ENCODE measurements at places on chromosomes 13 and 19. TPM values are rescaled to one million over a fixed set of nuclear protein-coding genes. Genes with fewer than 3 reads are reported as not detected.

Gene GTPBP3
- total RNA-seq = 127 TPM

Gene ZFR2
- total RNA-seq = not detected

Gene IFNL1
- not detected for total RNA-seq

Gene CEACAM21
- total RNA-seq = not detected

Gene NTN5
- not detected for total RNA-seq

Gene ELOF1
- 36.6 TPM for total RNA-seq

Gene RYR1
- total RNA-seq = 1.0 TPM

- no peak overlapping the region for H3K27ac ChIP-seq
- H3K4me3 ChIP-seq = no peak overlapping the region
- no peaks in the 10 kb centered on the region for H3K4me1 ChIP-seq
- H3K36me3 ChIP-seq = no peaks in the 10 kb centered on the region
- DNase-seq = no peak
Measured at GRCh38 chr13:107079423-107080049, 511.6 kb upstream of the ARGLU1 start.

- no peaks in the 10 kb centered on the region for H3K36me3 ChIP-seq
- DNase-seq = no peak
- H3K4me3 ChIP-seq = no peak overlapping the region
- no peak overlapping the region for H3K27ac ChIP-seq
- no peaks in the 10 kb centered on the region for H3K4me1 ChIP-seq
- no peaks in the 10 kb centered on the region for H3K27me3 ChIP-seq
Measured at GRCh38 chr13:32446220-32446619, 18.3 kb upstream of the N4BP2L1 start.

DNA sequence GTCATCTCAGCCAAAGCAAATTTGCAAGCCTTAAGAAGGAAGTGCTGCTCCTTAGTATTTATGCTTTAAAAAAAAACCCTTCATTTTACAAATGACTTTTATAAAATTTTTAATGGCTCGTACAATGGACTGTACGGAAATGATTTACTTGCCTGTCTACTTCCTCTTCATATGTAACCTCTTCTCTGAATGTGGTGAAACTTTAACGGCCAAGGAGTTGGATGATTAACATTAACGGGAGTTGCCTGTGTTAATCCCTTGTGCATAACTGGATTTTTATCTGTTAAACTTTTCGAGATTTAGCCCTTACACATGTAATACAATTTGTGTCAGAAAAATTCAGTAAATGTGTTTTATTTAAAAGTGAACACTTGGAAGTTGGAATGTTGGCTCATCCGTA lies 429.4 kb downstream of the TBC1D4 start:
- DNase-seq = no peak
- no peaks in the 10 kb centered on the region for H3K36me3 ChIP-seq
- H3K27me3 ChIP-seq = no peaks in the 10 kb centered on the region
- H3K4me3 ChIP-seq = no peak overlapping the region
- peaks cover 3% of the 10 kb centered on the region for H3K4me1 ChIP-seq
- H3K27ac ChIP-seq = peak overlapping the region; percentile 65

DNA sequence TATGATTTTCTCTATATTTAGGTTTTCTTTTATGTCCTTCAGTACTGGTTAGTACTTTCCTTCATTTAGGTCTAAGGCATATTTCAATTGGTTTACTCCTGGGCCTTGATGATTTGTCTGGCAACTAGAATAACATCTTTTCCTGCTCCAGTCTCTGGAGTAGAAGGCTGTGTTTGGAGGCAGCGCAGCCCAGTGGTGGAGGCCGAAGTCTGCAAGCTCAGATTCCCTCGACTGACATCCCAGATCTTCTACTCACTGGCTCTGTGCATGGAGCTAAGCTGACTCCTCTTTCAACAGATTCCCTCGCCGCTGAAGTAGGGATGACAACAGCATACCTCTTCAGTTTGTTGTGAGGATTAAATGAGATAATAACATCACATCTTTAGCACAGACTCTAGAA lies 141.0 kb downstream of the RAP2A start:
- H3K4me3 ChIP-seq = no peak overlapping the region
- H3K27me3 ChIP-seq = no peaks in the 10 kb centered on the region
- no peaks in the 10 kb centered on the region for H3K36me3 ChIP-seq
- H3K27ac ChIP-seq = no peak overlapping the region
- no peaks in the 10 kb centered on the region for H3K4me1 ChIP-seq

DNA sequence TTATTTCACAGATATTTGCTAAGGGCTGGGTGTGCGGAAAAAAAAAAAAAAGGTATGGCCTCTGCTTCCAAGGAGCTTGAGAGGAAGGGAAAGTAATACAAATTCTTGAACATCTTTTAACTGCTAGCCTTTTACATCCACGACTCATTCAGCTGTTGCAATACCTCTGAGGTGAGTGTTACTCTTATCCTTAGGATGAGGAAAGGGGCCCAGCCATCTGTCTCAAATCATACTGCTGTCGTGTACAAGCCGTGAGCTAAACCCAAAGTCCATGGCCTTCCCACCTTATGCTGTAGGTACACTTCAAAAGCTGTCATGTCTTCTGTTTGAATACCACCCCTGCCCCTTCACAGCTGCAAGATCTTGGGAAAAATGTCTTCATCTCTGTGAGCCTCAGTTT lies 146.8 kb downstream of the KCNRG start:
- H3K36me3 ChIP-seq = no peaks in the 10 kb centered on the region
- no peak for DNase-seq
- H3K27me3 ChIP-seq = no peaks in the 10 kb centered on the region

GRCh38 chr13:112849500-112849899 lies 119.5 kb upstream of the MCF2L start:
- H3K27me3 ChIP-seq = no peaks in the 10 kb centered on the region
- H3K4me3 ChIP-seq = no peak overlapping the region
- DNase-seq = peak; percentile 28
- peaks cover 7% of the 10 kb centered on the region for H3K36me3 ChIP-seq
- no peak overlapping the region for H3K27ac ChIP-seq
- no peaks in the 10 kb centered on the region for H3K4me1 ChIP-seq

- no peak overlapping the region for H3K4me3 ChIP-seq
- H3K27me3 ChIP-seq = no peaks in the 10 kb centered on the region
- peaks cover 3% of the 10 kb centered on the region for H3K36me3 ChIP-seq
- H3K4me1 ChIP-seq = peaks cover 10% of the 10 kb centered on the region
- DNase-seq = peak; percentile 92
Measured at GRCh38 chr13:112885782-112886268, 83.2 kb upstream of the MCF2L start.

GRCh38 chr13:92727118-92727517 lies 499.5 kb upstream of the GPC6 start:
- H3K27me3 ChIP-seq = no peaks in the 10 kb centered on the region
- H3K4me3 ChIP-seq = no peak overlapping the region
- DNase-seq = no peak
- H3K4me1 ChIP-seq = no peaks in the 10 kb centered on the region
- H3K36me3 ChIP-seq = no peaks in the 10 kb centered on the region
- no peak overlapping the region for H3K27ac ChIP-seq

- H3K4me3 ChIP-seq = no peak overlapping the region
- no peaks in the 10 kb centered on the region for H3K36me3 ChIP-seq
- H3K27me3 ChIP-seq = no peaks in the 10 kb centered on the region
- no peak overlapping the region for H3K27ac ChIP-seq
Measured at GRCh38 chr13:107322228-107322627, 754.3 kb upstream of the ARGLU1 start.

DNA sequence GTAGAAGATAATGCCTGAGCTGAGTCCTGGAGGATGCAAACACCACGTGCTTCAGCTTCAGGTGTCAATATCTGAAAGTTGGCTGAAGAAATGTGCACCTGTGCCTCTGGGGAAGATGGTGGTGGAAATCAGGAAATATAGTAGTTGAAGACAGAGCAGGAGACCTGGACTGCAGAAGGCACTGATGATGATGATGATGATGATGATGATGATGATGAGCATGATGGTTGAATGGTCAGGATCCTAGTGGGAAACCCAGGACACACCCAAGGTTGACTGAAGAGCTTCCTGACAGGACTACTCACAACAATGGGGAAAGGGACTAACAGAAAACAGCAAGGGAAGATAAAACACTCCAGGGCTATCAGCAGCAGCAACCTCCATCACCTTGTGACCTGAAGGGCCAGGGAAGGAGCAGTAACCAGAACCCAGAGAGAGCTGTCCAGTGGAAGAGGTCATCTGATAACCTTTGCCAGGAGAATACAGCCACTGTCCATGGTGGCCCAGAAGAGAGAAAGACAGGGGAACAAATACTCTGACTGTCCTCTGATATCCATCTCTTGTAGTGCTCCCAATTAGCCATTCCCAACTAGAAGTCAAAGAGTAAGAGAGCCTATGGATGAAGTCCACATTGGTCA lies 170.3 kb downstream of the TSHZ3 start:
- no peaks in the 10 kb centered on the region for H3K4me1 ChIP-seq
- H3K4me3 ChIP-seq = no peak overlapping the region
- no peaks in the 10 kb centered on the region for H3K36me3 ChIP-seq
- no peak overlapping the region for H3K27ac ChIP-seq
- H3K27me3 ChIP-seq = no peaks in the 10 kb centered on the region

All from body of pancreas (tissue), 4 donors.